ENCODE measurements at places on chromosomes 5 and 9.
A peak's percentile ranks its signal among the peaks of the same experiment; 100 is the strongest.

DNA sequence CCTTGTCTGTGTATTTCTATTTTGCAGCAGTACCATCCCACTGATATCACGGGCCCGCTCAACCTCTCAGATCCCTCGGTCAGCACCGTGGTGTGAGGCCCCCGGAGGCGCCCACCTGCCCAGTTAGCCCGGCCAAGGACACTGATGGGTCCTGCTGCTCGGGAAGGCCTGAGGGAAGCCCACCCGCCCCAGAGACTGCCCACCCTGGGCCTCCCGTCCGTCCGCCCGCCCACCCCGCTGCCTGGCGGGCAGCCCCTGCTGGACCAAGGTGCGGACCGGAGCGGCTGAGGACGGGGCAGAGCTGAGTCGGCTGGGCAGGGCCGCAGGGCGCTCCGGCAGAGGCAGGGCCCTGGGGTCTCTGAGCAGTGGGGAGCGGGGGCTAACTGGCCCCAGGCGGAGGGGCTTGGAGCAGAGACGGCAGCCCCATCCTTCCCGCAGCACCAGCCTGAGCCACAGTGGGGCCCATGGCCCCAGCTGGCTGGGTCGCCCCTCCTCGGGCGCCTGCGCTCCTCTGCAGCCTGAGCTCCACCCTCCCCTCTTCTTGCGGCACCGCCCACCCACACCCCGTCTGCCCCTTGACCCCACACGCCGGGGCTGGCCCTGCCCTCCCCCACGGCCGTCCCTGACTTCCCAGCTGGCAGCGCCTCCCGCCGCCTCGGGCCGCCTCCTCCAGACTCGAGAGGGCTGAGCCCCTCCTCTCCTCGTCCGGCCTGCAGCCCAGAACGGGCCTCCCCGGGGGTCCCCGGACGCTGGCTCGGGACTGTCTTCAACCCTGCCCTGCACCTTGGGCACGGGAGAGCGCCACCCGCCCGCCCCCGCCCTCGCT lies 1.9 kb downstream of the LRRC26 start:
- DNase-seq: no peak

DNA sequence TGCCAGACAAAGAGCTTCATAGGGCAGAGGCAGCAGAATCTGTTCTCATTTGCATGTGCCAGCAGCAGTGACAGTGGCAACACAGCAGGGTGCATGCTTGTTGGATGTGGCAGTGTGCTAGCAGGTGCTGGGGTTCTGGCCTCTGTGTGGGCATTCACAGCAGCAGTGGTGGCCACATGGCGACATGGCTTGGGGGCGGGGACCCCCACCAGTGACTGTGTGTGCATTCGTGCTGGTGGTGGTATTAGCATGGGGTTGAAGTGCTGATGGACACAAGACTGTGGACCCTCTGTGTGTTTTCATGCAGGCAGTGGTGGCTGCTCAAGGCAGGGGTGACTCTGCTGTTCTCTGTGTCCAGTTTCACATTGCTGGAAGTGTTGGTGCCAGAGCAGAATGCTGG lies 183.2 kb upstream of the PDE4D start:
- no peak for DNase-seq

DNA sequence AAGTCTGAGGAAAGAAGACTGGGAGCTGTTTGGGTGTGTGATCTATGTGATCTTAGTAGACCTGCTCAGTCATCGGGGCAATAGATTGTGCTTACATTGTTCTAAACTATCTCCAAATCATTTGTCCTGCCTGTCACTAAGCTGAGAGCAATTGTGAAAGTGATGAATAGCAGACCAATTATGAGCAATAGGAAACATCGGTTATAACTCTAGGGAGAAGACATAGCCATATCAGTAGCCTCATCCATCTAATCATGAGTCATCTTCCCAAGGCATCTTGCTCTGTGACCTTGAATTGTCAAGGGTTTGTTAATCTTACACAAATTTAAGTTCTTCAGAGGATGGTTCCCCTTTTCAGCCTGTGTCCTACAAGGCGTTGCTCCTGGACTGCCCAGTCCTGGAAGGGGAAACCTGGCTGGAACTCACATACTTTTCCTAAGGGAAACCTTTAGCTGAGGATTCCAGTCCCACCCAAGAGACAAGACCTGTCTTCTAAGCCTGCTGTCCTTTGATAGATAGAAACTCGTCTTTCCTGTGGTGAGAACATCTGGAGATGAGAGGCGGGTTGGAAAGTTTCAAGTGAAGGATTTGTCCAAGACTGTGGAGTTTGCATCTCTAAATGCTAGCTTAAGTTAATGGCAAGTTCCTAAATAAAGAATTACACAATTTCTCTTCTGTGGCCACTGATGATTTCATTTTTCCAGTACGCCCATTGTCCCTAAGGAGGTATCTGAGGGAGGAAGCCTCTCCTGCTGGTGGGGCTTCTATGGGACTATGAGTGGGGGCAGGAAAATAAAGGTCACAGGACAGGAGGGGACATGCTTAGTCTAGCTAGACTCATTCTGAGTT lies 53.9 kb upstream of the TRIM32 start:
- DNase-seq: no peak

DNA sequence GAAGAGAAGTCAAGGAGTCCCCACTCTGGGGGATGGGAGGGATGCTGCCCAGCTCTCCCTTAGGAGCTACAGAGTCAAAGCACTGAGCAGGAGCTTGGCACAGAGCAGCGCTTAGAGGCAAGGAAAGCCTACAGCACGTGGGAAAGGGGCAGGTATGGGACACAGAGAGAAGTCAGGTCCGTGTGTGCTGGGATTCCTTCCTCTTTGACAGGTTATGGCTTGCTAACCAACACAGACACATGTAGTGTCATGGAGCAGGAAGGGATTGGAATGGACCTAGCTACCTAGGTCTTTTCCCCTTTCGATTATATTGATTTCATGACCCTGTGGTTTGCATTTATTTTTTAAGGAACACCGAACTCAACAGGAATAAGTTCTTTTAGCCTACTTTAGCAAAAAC lies 208.5 kb upstream of the TUT7 start:
- DNase-seq: no peak

- DNase-seq: no peak
These were observed 517.0 kb downstream of the CCDC171 start for GRCh38 chr9:16069671-16070454.

- peak; percentile 22 for DNase-seq
These were observed 5.9 kb upstream of the ACO1 start for GRCh38 chr9:32378496-32378895.

- DNase-seq: no peak
These were observed 81.3 kb downstream of the PPARGC1B start for GRCh38 chr5:149811453-149811852.

GRCh38 chr9:88875400-88876120 lies 115.7 kb upstream of the S1PR3 start:
- no peak for DNase-seq

- no peak for DNase-seq
These were observed 302.7 kb downstream of the EPB41L4A start for GRCh38 chr5:112116371-112116770.

DNA sequence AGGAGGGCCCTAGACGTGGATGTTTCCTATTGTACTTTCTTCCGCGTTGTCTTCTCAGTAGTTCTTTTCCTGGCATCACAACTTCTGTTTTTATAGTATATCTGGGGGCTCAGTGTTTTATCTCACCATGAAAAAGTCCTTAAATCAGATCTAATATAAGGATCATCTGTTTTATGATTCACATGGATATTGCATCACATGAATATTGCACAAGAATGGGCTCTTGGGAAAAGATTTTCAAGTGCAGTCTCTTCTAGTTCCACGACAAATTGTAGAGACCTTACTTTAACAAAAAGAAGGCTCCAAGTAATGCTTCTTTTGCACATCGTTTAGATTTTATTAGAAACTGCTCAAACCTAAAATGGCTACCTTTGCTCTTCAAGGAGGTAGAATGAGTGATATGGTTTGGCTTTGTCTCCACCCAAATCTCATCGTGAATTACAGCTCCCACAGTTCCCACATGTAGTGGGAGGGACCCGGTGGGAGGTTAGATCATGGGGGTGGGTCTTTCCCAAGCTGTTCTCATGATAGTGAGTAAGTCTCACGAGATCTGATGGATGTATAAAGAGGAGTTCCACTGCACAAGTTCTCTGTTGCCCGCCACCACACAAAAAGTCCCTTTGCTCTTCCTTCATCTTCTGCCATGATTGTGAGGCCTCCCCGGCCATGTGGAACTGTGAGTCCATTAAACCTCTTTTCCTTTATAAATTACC lies 53.7 kb upstream of the FAM120A start:
- no peak for DNase-seq

DNA sequence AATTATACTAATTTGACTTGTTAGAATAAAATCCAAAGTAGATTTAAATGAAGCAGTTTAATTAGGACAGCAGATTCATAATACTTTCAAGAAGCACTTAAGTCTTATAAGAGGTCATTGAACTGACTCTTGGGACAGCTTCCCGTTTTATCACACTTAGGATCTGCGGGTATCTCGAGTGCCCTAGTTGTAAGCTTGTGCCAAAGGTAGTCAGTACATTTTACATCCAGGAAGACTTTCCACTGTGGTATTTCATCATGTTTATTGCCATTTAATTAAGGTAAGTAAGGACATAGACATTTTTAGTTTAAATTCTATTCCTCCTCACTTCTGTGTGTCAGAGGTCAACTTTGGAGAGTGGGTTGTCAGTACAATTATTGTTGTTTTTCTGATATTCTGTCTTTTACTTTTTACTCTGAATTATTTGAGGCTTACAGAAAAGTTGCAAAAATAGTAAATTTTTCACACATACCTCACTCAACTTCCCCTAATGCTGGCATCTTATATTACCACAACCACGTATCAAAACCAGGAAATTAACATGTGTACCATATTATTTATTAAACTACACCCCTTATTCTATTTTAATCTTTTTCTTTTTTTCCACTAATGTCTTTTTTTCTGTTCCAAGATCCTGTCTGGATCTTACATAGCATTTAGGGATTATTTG lies 7.5 kb upstream of the ZNF367 start:
- DNase-seq: no peak

GRCh38 chr5:127621601-127622325 lies 27.1 kb upstream of the CTXN3 start:
- DNase-seq: no peak

DNA sequence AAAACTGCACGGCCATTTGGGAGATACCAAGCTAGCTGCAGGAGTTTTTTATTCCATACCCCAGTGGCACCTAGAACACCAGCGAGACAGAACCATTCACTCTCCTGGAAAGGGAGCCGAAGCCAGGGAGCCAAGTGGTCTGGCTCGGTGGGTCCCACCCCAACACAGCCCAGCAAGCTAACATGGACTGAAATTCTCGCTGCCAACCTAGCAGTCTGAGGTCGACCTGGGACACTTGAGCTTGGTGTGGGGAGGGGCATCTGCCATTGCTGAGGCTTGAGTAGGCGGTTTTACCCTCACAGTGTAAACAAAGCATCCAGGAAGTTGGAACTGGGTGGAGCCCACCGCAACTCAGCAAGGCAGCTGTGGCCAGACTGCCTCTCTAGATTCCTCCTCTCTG lies 108.9 kb upstream of the CHD1 start:
- no peak for DNase-seq

- no peak for DNase-seq
These were observed 310.1 kb downstream of the PLK2 start for GRCh38 chr5:58149746-58150145.

- no peak for DNase-seq
These were observed 76.3 kb downstream of the AOPEP start for GRCh38 chr9:94802793-94803192.

DNA sequence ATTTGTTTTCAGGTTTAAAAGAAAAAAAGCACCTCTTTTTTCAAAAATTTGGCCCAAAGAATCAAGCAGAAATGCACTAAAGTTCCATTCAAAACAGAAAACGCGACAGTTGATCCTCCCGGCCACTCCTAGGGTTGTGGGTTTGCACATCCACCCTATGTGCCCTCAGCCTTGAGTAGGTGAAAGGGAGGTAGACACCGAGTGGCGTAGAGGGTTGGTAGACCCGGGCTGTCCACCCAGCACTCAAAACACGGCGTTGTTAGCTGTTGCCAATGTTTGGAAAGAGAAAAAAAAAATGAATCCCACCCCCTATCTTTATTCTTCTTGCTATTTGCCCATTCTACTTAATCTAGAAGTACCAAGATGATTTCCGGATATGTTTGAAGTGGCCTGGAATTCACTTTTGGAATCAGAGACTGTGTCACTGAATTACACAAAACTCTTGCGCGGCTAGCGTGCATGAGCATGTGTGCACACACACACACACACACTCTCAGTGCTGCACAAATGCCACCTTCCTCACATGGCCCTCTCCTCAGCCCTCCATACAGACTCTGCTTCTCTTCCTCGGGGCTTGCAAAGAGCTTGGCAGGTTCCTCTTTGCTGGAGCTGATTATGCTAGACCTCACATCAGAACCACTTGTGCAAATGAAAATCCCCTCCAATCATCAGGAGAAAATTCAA lies 110.2 kb upstream of the HAND1 start:
- no peak for DNase-seq
